Right lung (tissue), 10 donors: ENCODE measurements at places on chromosomes 5 and 9. TPM values are rescaled to one million over a fixed set of nuclear protein-coding genes. Genes with fewer than 3 reads are reported as not detected.

F2RL2 gene
- 0.42 TPM for polyA plus RNA-seq

FIBCD1 gene
- polyA plus RNA-seq: 1.8 TPM

CCDC171 gene
- 7.7 TPM for polyA plus RNA-seq

PTGS1 gene
- polyA plus RNA-seq: 3.9 TPM

KIF24 gene
- polyA plus RNA-seq: 4.9 TPM

SLIT3 gene
- polyA plus RNA-seq: 44.5 TPM

KIF4B gene
- polyA plus RNA-seq: 0.24 TPM

ZFP62 gene
- 61.6 TPM for polyA plus RNA-seq

SPATA31D4 gene
- polyA plus RNA-seq: not detected

COL23A1 gene
- 8.9 TPM for polyA plus RNA-seq

CYSTM1 gene
- 32.9 TPM for polyA plus RNA-seq

PTPRD gene
- polyA plus RNA-seq: 126 TPM

FOXI1 gene
- 0.07 TPM for polyA plus RNA-seq

PCA3 gene
- polyA plus RNA-seq: 0.42 TPM

NR5A1 gene
- polyA plus RNA-seq: 0.04 TPM

TLE1 gene
- 37.0 TPM for polyA plus RNA-seq

FBP1 gene
- polyA plus RNA-seq: 20.5 TPM

FAM200C gene
- 15.2 TPM for polyA plus RNA-seq

DNA sequence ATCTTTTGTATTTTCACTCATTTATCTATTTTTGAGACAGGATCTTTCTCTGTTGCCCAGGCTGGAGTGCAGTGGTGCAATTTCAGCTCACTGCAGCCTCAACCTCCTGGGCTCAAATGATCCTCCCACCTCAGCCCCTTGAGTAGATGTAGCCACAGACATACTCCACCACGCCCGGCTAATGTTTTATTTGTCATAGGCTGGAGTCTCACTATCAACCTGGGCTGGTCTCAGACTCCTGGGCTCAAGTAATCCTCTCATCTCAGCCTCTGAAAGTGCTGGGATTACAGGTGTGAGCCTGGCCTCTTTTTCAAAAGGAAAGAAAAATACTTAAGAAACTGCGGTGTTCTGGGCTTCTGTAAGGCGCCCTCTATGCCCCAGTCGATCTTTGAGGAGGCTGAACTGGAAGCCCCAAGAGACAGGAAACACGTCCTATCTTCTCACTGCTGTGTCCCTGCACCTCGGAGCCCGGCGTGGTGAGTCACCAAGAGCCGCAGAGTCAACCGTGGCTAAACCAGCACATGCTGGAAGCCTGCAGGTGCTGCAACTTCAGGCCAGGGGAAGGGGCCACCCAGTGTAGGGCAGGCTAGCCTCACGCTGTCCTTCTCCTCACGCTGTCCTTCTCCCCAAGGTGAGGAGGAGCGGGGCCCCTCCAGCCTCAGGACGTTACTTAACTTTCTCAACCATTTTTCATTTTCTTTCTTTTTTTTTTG is 15.2 kb upstream of the LHX3 start:
- no peak for DNase-seq

GRCh38 chr9:94056442-94056974 is 27.8 kb upstream of the PTPDC1 start:
- no peak for DNase-seq

GRCh38 chr5:113552620-113553019 is 39.1 kb downstream of the YTHDC2 start:
- DNase-seq: no peak

DNA sequence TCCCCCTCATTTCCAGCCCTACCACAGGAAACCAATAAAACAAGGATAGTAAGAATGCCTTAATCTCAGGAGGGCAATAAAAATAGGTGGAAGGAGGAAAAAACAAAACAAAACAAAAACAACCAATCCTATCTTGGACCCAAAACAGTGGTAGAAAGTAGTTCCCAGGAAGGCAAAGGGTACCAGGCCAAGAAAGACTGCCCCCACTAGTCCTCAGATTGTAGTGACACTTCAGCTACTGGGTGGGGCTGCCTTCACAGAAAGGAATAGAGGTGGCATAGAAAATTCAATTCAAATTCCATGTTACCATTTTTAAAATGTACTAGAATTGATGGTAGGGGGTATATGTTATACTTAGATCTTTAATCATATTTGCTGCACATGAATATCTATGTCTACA is 59.3 kb downstream of the DPYSL3 start:
- no peak for DNase-seq

DNA sequence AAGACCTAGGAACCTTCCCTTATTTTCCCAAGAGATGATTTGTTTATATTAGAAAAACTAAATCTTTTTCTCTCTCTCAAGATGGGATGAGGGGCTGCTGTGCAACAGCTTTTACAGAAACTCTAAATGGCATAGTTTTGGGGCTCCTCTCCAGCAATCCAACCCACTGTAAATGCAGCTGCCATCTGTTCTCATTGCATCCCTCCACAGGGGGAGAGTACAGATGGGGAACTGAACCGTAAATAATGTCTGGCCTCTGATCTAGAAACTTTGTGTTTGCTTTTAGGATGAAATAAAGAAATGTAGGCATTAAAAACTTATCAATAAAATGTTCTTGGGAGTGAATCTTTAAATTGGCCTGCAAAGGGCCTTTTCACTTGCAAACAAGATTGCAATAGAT is 291.4 kb downstream of the MCTP1 start:
- DNase-seq: no peak

DNA sequence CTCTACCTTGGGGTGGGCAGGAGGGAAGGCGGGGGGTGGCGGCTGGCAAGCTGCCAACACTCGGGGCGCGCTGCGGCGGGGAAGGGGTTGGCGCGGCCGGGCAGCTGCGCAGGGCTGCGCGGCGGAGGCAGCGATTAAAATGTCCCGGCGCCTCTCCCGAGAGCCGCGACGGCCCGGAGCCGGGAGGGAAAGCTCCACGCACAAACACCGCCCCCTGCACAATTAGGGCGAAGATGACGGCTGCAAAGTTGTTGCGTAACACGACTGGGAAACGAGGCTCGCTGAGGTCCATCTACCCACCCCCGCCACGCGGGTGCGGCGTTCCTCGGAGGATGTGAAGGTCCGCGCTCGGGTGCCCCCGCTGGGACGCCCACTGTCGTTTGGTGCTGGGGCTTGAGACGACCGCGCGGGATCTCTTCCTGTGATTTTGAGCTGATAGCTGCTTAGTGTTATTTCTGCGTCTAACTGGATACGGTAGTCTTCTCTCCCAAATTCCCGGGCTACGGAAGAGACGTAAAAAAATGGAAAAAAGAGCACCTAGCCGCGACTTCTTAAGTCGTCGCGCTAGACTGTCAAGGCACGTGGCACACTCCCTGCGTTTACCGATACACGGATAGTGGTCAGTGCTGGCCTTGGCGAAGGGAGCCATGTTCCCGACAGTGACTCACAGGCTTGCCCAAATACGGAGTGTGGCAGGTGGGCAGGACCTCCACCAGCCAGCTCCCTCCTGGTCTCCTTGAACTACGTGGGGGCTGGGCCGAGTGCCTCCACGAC is 958 bp upstream of the NFIL3 start:
- DNase-seq: peak; percentile 89

GRCh38 chr5:66324357-66324756 is 180.3 kb downstream of the SREK1 start:
- DNase-seq: no peak

DNA sequence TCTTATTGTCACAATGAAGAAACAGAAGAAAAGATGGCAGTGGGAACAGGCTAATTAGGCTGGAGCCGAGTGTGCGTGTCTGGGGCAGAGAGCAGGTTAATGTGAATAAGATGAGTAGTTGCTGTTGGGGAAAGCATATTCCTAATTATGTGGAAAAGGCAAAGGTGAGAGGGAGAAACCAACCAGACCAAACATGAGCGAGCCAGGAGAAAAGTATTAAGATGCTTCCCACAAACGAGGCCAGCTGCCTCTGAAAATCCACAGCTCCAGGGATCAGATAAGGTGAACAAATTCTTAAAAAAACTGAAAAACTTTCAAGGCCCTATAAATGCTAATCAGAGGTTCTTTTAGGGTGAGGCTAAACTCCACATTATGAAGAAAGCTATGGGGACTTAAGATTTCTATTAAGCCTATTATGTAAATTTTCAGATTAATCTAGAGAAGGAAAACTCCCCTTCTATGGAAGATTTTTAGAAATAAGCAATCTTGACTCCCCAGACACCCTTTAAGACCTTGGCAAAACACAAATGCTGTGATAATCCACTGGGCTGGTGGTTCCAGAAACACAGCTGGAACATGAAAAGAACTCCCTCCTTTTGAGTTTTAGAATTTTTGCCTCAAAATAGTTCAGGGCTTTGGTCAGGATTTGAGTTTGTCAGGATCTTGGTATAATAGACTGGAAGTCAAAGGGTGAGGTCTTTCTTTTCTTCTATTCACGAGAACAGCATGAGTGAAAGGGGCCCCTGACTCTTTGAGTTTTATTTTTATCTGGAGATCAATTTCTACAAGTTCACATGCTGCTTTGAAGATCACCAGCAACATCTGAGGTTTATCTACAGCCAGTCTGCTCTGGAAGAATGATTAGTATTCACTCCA is 238.1 kb downstream of the SPOCK1 start:
- DNase-seq: no peak

DNA sequence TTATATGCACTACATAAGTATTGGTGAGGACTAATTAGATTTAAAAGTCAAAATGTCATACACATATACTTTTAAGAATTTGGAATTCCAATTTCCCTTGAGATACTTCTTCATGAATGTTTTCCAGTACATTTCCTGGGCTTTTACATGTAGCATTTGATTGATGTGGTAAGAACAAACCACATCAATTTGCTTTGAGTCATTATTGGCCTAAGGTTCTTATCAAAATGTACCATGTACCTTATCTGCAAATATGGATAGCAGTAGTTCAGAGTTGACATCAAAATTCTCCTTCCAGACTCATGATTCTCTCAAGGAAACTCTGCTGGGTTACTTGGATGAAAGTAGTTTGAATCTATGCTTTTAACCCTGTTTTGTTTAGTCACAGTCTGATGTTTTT is 2.5 kb downstream of the CAST start:
- DNase-seq: no peak

- no peak for DNase-seq
Measured at GRCh38 chr9:101026824-101027223, 1.7 kb upstream of the PLPPR1 start.

DNA sequence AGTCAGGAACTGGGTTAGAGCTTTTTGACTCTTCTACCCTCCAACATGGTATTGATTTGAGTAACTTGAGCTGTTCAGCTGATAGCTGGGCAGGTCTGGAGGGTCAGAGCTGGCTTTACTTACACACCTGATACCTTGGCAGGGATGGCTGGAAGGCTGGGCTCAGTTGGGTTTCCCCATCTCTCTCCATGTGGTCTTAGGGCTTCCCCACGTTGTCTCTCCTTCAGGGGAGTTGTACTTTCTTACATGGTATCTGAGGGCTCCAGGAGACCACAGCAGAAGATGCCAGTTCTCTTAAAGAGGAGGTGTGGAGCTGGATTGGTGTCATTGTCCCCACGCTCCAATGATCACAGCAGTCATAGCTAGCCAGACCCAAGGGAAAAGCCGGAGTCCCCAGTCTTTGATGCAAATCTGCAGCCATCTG is 25.6 kb downstream of the ISOC1 start:
- DNase-seq: no peak

- DNase-seq: no peak
Measured at GRCh38 chr9:34262971-34263370, 66.1 kb downstream of the KIF24 start.

GRCh38 chr5:52746539-52746938 is 41.2 kb upstream of the ITGA1 start:
- DNase-seq: no peak

DNA sequence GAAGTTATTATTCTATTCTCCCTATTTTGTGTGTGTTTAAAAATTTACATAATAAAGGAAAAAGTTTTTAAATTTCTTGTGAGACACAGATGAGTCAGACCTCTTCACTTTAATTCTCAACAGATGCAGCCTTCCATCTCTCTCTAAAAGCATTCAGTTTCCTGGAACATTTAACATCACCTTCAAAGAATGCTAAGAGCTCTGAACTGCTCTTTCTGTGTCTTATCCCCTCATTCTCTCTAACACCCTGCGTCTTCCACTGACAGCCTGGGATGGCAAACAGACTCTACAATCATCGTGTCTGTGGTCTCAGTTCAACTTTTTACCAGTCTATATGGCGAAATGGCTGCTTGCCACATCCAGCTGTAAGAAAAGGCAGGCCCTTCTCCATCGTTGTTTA is 173.0 kb downstream of the HINT1 start:
- DNase-seq: no peak

GRCh38 chr9:36935768-36936497 is 98.1 kb downstream of the PAX5 start:
- DNase-seq: no peak

- DNase-seq: peak; percentile 50
Measured at GRCh38 chr5:169701910-169702451, 64.9 kb downstream of the DOCK2 start.

DNA sequence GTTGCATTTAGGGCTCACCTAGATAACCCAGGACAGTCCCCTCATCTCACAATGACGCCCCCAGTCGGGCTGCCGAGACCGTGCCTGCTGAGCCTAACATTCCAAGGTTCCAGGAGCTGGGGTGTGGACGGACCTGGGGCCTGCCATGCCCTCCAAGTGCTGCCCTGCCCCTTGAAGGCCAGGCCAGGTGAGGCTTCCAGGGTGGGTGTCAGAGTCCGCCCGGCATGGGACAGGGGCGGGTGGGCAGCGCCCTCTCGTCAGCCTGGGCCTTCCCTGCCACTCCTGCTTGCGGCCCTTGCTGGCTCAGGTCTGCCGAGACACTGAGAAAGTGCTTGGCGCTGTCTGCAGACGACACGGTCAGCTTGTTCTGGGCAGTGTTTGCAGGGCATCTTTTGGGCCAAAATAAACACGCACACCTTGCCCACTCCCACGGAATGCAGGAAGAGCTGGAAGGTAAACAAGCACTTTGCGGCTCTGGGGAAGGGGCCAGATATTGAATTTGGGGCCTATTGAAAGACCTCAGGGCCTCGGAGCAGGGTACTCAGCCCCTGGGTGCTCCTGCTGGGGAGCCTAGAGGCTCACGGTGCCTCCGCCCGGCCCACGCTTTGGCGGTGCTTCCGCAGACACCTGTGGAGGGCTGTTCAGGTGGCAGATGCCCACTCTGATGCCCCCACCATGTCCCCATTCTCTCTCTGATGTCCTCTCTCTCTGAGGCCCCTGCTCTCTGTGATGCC is 4.2 kb upstream of the SCGB3A1 start:
- no peak for DNase-seq

DNA sequence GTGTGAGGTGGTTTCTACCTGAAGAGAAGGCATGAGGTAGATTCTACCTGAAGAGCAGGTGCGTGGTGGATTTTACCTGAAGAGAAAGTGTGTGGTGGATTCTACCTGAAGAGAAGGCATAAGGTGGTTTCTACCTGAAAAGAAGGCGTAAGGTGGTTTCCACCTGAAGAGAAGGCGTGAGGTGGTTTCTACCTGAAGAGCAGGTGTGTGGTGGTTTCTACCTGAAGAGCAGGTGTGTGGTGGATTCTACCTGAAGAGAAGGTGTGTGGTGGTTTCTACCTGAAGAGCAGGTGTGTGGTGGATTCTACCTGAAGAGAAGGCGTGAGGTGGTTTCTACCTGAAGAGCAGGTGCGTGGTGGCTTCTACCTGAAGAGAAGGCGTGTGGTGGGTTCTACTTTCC is 192.8 kb downstream of the MED10 start:
- DNase-seq: no peak

- DNase-seq: no peak
Measured at GRCh38 chr5:101788797-101789196, 507.3 kb downstream of the SLCO4C1 start.
